ENCODE measurements at places on chromosomes 6 and 20. TPM values are rescaled to one million over a fixed set of nuclear protein-coding genes. Genes with fewer than 3 reads are reported as not detected.

The FAM217A gene
- not detected for total RNA-seq

The CST2 gene
- total RNA-seq: not detected

The MAPK13 gene
- 7.7 TPM for total RNA-seq

The GLP1R gene
- total RNA-seq: not detected

The CUTA gene
- 77.2 TPM for total RNA-seq

The SIRPB1 gene
- total RNA-seq: 0.43 TPM

The FERMT1 gene
- 0.75 TPM for total RNA-seq

The IPCEF1 gene
- not detected for total RNA-seq

The OPN5 gene
- not detected for total RNA-seq

The SPATA25 gene
- 32.8 TPM for total RNA-seq

The SLC22A7 gene
- total RNA-seq: 1.8 TPM

The CST4 gene
- not detected for total RNA-seq

The VWA7 gene
- total RNA-seq: not detected

The OR5V1 gene
- total RNA-seq: not detected

The TRIM31 gene
- not detected for total RNA-seq

The ENPP5 gene
- 0.53 TPM for total RNA-seq

The RIPOR3 gene
- 15.1 TPM for total RNA-seq

The GPX5 gene
- not detected for total RNA-seq

The PRSS16 gene
- not detected for total RNA-seq

The CPXM1 gene
- not detected for total RNA-seq

The DEFB124 gene
- not detected for total RNA-seq

The ZSCAN23 gene
- not detected for total RNA-seq

The POU5F1 gene
- not detected for total RNA-seq

The ABHD16B gene
- total RNA-seq: not detected

The APMAP gene
- total RNA-seq: 44.8 TPM

The BHLHE23 gene
- total RNA-seq: not detected

The SPTLC3 gene
- 4.6 TPM for total RNA-seq

The SMIM13 gene
- total RNA-seq: 2.3 TPM

Measured in ascending aorta (tissue), 2 donors.